ENCODE measurements at places on chromosomes 13 and 19.

DNA sequence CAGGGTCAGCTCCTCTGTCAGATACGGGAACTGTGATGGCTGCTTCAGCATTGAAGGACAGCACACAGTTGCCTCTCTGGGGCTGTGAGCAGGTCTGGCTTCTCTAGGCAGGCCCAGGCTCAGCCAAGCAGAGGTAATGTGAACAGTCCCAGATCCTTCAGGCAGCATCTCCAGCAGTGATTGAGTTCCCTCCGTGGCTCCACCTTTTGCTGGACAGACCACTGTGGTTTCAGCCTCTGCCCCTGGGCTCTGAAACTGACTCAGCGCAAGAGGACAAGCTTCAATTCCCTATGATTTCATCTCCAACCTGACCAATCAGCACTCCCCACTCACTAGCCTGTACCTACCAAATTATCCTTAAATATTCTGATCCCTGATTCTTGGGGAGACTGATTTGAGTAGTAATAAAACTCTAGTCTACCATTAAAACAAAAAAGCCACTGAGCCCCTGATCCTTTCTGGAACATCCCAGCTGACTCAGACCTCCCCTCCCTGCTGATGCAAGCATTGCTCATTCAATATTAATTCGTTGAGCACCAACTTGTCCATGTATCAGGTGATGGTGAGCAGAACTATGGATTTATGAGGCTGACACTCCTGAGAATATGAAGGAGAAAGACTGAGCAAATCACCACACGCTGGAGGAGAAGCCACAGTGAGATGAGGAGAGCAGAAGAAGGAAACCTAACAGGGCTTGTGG is 16.7 kb downstream of the GSX1 start:
- DNase-seq = no peak

DNA sequence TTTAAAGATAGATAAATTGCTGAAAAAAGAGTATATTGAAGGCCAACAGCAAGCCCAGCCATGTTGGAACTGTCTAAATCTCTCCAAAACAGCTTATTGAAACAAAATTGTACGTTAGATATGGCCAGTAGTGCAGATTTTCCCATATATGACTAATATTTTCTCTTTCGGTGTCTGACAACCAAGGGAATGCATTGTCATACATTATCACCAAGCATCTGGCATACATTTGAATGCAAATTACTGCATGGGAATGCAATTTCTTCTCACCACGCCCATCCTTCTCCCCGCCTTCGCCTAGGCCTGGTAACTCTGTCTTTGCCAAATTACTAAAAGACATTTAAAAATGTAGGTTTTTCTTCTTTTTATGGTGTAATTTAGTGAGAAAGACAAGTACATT is 32.5 kb upstream of the IRS2 start:
- DNase-seq = no peak

DNA sequence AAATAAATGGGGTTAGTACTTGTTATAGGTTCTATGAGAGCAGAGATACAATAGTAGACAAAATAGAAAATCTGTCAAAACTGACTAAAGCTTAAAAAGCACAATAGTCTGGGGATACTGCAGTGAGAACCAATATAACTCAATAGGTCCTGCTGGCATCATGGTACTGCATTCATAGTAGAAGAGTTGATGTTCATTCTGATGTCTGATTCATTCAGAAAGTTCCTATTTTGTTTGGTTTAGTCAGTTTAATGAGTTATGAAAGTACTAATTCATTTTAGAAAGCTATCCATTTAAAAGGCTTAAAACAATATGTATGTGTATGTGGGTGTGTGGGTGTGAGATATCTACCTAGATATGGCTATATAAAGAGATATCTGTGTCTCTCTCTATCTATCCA is 152.8 kb downstream of the LHFPL6 start:
- no peak for DNase-seq

GRCh38 chr19:35085947-35086346 is 29.7 kb upstream of the FXYD3 start:
- no peak for DNase-seq

- DNase-seq = no peak
Measured at GRCh38 chr13:112635323-112635722, 47.4 kb upstream of the TUBGCP3 start.

GRCh38 chr13:56515441-56515840 is 625.3 kb upstream of the PRR20A start:
- no peak for DNase-seq

DNA sequence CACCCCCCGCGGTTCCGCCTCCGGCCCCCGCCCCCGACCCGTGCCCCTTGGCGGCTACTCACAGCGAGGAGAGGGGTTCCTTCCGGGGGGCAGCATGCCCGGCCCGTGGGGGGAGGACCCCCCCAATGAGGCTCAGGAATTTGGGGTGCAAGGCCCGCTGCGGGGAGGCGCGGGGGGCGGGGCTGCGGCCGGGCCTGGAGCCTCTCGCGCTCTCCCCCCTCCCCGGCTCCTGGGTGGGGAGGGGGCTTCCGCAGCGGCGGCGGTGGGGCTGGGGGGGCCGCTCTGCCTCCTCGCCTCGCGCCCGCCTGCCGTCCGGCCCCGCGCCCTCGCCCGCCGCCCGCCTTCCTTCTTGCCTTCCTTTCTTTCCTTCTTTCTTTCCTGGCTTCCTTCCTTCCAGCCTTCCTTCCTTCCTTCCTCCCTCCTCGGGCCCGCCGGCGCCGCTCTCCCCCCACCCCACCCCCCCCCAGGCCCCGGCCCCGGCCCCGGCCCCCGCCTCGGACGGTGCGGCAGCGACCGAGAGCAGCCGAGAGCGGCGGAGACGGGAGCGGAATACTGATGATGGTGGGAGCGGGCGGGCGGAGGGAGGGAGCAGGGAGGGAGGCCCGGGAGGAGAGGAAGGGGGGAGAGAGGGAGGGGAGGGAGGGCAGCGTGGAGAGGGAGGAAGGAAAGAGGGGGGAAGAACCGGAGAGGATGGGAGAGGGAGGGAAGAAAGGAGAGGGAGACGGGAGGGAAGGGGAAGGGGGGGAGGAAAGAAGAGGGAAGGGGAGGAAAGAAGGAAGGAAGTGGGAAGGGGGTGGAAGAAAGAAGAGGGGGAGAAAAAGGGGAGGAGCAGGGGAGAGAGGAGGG is at the start of gene LRRC4B:
Gene LRRC4B (minus strand): TSS at position 554 of the 846 bp plus-strand sequence. CDS start 19,597 bp downstream, outside the sequence.
- peak; percentile 61 for DNase-seq

- DNase-seq = no peak
Measured at GRCh38 chr13:30020726-30021312, 170.4 kb upstream of the UBL3 start.

GRCh38 chr19:47411101-47411500 is 8.2 kb downstream of the MEIS3 start:
- no peak for DNase-seq

DNA sequence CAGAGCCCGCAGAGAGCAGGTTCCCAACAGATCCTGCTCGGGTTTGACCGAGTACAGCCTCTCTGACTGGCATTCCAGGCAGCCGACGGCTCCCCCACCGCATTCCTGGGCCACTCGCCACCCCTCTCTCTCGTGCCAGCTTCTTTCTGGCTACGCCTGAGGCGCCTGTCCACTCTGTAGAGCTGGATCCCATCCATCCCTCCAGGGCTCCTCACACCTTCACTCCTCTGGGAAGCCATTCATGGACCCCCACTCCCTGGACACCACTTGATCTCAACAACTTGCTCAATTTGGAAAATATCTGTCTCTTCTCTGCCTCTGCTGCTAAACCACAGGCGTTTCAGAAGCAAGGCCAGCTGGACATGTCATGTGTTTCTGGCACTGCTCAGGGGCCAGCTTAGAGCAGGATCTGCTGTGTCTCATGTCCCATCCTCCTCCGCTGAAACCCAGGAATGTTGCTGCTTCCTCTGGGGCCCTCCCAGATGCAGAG is 30.6 kb upstream of the ATP1A3 start:
- no peak for DNase-seq

DNA sequence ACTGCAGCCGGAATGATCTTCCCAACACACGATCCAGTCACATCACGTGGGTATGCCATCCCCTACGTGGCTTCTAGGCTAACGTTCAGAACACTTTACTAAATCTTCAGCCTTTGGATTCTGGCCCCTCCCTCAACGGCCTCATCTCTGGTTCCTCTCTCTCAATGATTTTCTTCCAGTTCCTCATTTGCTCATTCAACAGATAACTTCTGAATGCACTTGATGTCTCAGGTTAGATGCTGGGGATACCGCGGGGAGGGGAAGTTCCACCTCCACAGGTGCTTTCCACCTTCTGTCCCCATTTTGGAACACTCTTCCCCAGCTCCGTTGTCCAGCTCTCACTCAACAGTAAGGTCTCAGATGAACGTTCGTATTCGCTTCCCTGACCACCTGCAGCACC is 66.1 kb downstream of the ATP7B start:
- DNase-seq = no peak

DNA sequence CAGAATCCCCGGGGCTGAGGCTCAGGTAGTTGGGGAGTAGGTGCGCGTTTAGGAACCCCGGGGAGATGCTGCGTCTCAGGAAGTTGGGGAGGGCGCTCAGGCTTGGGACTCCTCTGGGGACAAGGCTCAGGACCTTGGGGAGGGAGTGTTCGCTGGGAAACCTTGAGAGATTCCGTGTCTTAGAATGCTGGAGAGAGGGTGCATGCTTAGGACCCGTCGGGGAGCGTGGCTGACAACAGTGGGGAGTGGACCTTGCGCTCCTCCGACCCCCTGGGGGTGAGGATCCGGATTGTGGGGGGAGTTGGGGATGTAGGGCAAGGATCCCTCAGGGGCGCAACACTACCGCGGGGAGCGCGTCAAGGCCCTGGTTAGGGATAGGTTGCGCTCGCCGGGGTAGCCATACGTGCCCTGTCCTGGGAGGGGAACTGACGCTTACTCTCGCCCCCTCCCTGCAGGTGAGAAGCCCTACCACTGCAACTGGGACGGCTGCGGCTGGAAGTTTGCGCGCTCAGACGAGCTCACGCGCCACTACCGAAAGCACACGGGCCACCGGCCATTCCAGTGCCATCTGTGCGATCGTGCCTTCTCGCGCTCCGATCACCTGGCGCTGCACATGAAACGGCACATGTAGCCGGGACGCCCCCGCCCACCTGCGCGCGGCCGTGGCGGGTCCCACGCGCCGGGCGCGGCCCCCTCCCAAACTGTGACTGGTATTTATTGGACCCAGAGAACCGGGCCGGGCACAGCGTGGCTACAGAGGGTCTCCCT is 2.0 kb downstream of the KLF2 start:
- no peak for DNase-seq

GRCh38 chr13:50208826-50209335 is 193.6 kb downstream of the KCNRG start:
- DNase-seq = no peak

DNA sequence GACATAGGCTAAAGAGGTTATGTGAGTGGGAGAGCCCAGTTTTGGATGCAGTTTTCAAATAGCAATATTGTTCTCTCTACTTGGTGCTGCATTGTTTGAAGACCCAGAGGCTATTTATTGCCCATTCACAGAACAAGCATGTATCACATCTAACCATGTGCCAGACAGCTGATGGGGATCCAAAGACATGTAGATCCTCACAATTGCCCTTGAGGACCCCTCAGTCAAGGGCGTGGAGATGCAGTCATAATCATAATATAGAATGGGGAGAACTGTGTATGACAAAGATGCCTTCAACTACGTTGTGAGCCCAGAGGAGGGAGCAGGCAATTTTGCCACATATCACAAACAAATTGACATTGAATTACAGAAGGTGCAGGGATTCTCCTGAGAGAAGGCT is 70.5 kb downstream of the NHLRC3 start:
- DNase-seq = no peak

DNA sequence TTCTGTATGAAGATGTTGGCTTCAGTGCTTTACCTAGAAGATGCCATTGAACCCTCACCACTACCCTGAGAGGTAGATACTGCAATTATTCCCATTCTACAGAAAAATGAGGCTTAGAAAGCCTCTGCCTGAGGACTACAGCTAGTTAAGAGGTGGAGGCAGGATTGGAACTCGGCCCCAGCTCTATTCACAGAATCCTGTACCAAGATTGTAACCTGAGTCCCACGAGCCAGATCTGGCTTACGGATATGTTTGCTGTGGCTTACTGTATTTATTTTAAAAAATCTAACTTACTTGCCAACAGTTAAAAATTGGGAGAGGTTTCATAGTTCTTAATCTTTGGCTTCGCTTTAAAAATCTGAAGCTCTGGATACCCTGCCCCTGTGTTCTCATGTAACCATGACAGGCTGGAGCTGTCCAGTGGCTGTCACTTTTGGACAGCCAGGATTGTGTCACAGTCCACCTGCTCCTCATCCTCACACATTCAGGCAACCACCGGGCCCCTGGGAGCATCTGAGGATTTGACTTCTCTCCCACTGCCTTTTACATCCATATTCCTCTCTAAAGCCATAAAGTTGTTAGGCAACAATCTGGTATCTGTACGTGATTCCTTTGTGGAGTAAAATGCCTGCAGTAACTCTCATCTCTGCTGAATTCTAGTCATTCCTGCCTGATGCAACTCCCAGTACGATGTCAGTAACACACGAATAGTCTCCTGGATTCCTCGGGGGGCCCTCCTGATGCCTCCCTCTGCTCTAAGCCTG is 160.8 kb upstream of the SERP2 start:
- no peak for DNase-seq

DNA sequence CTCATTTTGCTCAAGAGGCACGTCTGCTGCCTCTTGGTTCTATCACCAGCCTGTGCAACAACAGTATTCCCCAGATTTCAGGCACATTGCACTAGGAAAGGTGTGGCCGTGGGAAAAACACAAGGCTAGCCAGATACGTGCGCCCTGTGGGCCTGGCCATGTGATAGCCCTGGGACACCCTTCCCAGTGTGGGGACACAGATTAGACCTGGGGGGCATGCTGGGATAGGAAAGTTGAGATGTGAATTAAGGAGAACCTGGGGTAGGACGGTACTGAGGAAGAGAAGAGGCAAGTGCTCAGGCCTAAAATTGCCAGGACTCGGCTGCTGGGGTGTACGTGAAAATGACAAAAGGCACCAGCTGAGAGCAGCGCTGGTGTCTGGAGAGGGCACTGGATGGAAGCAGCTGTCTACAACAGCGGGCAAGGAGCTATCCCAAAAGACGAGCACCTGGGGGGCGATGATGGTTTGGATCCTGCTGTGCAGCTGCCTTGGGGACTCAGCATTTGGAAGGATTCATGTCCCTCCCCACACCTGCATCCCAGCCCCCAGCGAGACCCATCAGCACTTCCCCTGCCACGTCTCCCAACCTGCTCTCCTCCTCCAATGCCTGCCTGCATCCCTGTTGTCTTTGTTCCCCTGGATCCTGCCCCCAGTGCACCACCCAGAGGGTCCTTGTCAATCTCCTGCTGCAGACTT is 54.3 kb downstream of the GGACT start:
- DNase-seq = no peak

GRCh38 chr13:78046331-78046730 is 127.7 kb upstream of the EDNRB start:
- DNase-seq = no peak

DNA sequence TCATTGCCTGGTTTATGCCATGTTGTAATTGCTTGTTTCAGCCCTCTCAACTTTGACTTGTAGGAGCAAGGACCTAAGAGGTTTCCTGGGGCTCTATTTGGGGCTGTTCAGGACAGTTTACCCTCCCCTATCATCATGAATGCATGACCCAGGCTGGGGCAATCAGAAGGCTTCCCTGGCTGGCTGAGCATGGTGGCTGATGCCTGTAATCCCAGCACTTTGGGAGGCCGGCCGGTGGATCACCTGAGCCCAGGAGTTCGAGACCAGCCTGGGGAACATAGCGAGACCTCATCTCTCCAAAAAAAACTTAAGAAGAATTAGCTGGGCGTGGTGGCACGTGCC is 6.1 kb upstream of the LSM4 start:
- DNase-seq = no peak
